ENCODE measurements at places on chromosomes 2 and 18.

- no peak for DNase-seq
Observed at GRCh38 chr2:110688594-110689091, 10.8 kb upstream of the BUB1 start.

- DNase-seq = no peak
Observed at GRCh38 chr2:26982102-26982742, 11.8 kb downstream of the MAPRE3 start.

DNA sequence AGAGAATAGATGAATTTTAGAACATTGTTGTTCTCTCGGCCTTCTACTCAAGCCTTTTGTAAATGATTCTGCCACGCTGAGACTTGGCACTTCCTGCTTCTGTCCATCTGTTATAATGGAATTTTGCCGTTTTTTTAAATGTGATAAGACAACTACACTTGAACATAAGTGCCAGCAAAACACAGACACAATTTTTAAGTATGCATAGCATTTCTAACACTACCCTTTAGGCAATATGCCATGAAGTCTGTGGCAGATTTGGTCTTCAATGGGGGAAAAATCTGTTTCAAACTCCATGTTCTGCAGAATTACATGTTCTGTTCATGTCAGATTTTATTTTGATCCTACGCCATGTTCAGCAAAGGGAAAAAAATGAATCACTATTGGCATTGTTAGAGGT lies 1170.7 kb upstream of the SLC39A10 start:
- no peak for DNase-seq

DNA sequence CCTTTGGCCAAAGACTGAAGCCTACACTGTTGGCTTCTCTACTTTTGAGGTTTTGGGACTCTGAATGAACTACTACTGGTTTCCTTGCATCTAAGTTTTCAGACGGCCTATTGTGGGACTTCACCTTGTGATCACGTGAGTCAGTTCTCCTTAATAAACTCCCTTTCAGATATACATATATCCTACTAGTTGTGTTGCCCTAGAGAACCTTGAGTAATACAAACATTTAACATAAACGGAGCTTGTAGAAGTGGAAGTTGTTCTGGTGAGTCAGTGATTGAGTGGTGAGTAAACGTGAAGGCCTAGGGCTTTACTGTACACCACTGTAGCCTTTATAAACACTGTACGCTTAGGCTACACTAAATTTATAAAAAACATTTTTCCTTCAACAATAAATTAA lies 107.2 kb upstream of the CDH2 start:
- DNase-seq = no peak

- DNase-seq = no peak
Observed at GRCh38 chr2:19797243-19797810, 104.5 kb downstream of the TTC32 start.

DNA sequence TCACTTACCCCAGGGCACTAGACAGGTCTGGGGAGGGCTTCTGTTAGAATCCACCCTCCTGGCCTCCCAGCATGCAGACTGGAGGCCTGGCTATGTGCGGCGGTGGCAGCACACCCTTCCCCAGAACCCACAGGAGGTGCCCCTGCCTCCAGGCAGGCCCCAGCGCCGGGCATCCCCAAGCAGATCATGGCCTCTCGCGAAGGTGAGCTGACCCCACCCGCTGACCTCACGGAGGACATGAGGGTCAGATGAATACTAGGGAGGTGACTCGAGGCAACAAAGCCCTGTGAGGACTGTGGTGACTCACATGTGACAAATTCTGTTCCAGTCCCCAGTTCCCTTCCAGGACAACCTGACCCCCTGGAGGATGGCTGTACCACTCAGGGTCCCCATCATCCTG lies 1.9 kb downstream of the MAB21L4 start:
- DNase-seq = no peak

DNA sequence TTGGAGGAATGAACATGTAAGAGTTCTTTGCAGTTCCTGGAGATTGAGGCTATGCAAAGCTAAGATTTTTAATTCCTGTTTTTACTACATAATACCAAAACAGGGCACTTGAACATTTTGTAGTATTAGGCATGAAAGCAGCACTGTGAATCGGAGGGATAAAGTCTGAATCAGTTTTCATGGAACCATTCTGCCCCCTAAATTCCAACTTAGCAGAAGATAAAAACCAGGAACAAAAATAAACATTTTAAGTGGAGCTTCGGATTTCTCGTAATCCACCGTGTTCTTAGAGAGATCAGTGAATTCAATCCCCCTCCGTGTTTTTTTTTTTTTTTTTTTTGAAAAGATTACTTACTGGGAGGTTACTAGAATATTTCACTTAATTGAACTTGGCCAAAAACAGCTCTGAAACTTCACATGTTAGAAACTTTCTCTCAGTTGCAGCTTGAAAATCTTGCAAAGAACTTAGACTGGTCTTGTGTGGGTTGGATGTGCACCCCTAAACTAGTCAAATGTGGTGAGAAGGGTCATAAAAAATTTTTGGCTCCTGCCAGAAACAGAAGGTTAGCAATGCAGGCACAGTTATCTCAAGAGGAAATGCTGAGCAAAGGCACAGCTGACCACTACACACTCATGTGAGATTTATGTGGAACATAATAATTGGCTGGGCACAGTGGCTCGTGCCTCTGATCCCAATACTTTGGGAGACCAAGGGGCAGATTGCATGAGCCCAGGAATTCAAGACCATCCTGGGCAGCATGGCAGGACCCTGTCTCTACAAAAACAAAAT lies 145.4 kb upstream of the RNF152 start:
- DNase-seq = no peak

GRCh38 chr18:13270279-13270855 lies 51.8 kb downstream of the LDLRAD4 start:
- DNase-seq = no peak

GRCh38 chr2:151918308-151918707 lies 90.1 kb upstream of the ARL5A start:
- DNase-seq = no peak

DNA sequence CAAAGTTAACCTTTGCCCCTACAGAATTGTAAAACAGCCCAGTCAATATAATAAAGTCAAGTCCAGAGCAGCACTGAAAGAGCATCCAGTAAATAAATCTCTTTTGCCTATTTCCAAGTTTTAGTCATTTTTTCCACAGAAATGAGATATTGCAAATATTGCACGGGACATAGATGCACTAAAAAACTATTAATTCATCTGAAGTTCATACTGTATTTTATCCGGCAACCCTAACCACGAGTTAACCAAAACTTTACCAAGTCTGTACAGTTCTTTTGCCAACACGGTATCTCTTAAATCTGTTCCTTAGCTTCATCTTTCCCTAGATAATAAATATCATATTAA lies 484 bp upstream of the ASNSD1 start:
- no peak for DNase-seq

GRCh38 chr2:185208261-185208660 lies 530.3 kb upstream of the FSIP2 start:
- DNase-seq = no peak

DNA sequence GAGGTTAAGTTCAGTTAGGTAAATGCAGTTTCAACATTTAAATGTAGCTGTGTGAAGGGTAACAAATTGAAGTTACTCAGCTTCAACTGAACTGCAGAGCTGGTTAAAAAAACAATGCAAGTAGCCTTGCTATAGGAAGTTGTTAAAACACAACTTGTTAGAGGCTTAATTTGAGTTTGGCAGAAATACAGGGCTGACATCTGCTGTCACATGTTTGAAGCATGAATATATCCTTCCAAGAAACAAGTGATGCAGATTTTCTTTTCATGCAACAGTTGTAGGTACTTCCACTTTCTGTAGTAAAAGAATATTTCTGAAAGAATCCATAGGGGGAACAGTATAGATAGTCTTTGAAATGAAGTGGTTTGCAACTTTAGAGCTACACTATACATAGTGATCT lies 208.7 kb upstream of the RASGRP3 start:
- no peak for DNase-seq

- no peak for DNase-seq
Observed at GRCh38 chr18:12837747-12838146, 46.3 kb downstream of the PTPN2 start.

DNA sequence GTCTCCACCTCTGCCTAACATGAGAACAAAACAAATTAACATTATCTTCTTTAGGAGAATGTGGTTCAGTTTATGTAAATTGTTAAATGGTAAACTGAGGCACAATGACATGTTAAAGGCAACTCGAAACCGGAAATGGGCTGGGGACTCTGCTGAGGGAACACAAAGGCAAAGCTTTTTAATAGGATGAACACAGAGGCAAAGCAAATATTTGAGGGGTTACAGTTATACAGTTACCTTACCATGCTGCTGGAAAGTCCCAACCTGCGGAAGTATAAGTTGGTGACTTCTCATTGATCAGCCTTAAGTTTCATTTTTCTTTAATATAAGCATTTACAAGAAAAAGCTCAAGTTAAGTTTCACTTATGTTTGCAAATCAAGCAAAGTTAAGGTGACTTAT lies 195.0 kb downstream of the DLGAP1 start:
- no peak for DNase-seq

DNA sequence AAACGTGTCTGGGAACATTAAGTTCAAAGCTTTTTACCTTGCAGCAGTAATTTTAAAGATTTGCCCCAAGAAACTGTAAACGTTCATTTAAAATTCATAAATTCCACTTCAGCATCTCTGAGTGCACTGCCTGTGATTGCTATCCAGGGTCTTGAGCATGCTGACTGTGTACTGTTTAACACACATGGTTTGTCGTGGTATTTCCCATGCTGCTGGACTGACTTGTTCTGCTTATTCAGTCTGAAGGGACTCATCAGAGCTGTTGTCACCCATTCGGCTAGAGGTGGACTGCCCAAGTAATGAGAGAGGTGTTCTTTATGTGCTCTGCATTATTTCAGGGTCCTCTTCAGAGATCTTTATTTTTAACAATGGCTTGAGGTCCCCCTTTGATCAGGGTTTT lies 53.1 kb downstream of the RHBDD1 start:
- DNase-seq = no peak

GRCh38 chr2:229297247-229297646 lies 26.2 kb upstream of the PID1 start:
- no peak for DNase-seq

DNA sequence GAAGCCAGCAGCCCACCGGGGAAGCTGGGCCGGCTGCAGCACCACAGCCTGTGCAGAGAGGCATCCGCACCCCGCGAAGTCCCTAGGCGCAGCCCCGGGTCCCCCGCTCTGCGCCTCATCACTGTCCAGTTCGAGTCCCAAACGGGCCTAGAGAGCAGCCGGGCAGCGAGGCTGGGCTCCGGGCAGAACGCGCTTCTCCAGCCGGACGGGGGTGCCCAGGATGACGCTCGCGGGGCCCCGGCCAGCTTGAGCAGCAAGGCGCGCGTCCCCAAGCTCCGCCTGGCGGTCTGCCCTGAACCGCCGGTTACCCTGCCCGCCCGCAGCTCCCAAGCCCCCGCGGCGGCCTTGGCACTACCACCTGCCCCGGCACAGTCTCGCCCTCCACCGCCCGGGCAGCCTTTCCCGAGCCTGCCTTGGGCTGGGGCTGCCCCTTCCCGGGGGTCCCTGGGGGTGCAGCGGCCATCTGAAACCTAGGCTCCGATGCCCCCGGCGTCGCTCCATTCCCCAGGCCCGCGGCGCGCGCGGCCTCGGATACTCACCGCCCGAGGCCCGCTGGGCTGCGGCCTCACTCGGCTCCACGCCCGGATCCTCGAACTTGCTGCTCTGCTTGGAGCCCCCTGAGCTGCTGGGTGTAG lies 591 bp downstream of the SLC16A14 start:
- DNase-seq = no peak

DNA sequence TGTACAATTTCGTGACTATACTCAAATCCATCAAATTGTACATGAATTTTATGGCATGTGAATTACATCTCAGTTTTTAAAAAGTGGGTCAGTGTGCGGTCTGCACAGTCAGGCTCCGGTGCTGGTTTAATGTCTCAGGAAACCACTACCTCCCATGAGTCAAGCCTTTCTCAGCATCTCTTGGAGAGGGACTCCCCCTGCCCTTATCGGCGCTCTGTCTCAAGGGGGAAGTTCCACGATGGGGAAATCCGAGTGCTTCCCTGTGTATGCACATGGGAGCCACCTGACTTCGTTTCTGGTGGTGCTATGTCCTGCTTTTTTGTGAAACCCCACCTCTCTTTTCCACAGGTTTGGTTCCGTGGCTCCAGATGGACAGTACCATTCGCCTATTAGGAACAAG lies 72.5 kb downstream of the ACOXL start:
- no peak for DNase-seq

GRCh38 chr2:205712508-205712907 lies 30.2 kb downstream of the NRP2 start:
- DNase-seq = no peak

DNA sequence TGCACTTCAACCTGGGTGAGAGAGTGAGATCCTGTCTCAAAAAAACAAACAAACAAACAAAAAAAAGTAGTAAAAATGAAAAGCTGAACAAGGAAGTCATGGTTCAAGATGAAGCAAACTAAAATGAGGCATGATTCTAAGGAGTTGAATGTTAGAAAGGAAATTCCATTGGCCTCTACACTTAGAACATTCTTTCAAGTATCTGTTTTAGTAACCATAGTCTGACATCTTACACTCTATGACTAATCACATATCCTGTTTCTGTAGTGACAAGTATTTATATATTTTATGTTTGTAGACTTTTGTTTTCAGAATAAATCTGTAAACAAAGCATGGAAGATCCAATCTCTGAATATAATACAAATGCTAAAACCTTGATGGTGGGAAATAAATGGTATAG lies 164.1 kb downstream of the KIAA1328 start:
- DNase-seq = no peak

DNA sequence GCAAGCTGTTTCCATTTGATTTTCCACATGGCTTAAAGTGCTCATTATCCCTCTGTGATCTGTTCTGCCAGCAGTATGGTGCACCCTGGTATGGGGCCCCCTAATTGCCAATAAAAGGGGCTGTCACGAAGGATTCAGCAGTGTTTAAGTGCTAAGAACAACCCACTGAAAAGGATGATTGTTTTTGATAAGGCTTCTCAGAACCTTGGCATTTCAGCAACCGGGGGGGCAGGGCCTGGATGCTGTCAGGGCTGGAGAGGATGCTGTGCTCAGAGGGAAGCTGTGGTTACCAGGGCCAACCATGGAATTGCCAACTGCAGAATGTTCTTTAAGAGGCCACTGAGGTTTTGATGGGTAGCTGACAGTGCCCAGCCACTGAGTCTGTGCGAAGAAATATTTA lies 117.8 kb downstream of the CTIF start:
- no peak for DNase-seq

DNA sequence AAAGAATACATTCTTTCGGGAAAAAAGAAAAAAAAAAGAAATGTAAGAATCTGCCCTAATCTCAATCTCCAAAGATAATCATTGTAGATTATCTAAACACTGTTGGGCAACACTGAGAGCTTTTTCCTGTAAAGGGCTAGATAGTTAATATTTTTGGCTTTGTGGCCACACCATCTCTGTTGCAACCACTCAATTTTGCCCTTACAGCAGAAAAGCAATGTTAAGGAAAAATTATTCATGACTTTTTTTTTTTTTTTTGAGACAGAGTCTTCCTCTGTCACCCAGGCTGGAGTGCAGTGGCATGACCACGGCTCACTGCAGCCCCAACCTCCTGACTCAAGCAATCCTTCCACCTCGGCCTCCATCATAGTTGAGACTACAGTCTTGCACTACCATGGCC lies 17.3 kb upstream of the FZD5 start:
- no peak for DNase-seq

- DNase-seq = no peak
Observed at GRCh38 chr2:210198326-210198725, 26.9 kb downstream of the ACADL start.

Data from esophagus squamous epithelium (tissue), 5 donors.